NCI-H748 treated with DMSO at 0.1 percent for 48 hours (cell line): ENCODE measurements at places on chromosomes 1 and 21.

DNA sequence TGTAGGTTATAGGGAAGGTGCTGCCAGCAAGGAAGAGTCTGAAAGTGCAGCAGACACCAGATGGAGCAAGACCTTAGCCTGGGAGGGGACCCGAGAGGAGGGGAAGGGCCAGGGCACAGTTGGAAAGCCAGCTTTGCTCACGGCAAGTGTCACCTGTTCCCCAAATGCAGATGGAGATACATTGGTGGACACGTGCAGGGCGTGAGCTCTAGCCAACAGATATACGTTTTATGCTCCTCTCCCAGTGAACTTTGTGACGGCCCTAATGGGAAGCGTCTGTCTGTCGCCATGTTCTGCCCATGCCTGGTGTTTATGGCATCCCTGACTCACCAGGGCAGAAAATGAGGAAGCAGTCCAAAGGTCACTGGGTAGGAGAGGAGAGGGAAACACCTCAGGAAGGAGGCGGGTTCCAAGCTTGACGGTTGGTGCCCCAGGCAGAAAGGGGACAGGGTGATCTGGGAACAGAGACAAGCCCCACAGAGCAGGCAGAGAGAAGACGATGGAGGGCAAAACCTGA is 7.6 kb downstream of the GPA33 start:
- DNase-seq = no peak

GRCh38 chr21:18204931-18205330 is 39.7 kb upstream of the CHODL start:
- DNase-seq = no peak

DNA sequence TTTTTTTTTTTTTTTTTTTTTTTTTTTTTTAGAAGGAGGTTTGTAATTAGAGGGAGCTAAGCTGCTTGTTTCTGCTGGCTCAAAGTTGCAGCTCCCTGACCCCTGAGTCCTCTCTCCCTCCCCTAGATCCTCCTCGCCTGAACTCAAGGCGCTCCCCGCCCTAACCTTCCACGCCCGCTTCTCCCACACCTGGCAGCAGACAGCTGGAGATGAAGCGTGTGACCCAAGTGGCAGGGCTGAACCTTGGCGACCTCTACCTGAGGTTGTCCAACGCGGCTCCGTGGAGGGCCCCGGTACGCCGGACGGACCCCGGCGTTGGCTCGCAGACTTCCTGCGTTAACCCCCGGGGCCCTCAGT is 795 bp downstream of the NGF start:
- DNase-seq = peak; percentile 41

DNA sequence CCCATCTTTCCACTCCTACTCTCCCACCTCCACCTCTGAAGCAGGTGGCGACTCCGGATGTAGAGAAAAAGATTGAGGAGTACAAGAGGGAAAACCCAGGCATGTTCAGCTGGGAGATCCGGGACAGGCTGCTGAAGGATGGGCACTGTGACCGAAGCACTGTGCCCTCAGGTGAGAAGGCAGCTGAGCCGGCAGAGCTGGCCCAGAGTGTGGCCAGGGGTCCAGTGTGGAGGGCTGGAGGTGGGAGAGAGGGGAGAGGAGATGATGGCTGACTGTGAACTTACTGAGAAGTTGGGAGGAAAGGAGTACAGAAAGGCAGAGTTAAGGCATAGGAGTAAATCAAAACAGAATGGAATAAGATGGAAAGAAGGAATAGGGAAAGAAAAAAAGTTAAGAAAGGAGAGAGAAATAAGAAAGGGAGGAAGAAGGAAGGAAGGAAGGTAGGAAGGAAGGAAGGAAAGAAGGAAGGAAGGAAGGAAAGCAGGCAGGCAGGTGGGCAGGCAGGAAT is 4.5 kb downstream of the PAX7 start:
- no peak for DNase-seq

GRCh38 chr1:72969461-72969860 is 687.1 kb upstream of the NEGR1 start:
- DNase-seq = no peak

DNA sequence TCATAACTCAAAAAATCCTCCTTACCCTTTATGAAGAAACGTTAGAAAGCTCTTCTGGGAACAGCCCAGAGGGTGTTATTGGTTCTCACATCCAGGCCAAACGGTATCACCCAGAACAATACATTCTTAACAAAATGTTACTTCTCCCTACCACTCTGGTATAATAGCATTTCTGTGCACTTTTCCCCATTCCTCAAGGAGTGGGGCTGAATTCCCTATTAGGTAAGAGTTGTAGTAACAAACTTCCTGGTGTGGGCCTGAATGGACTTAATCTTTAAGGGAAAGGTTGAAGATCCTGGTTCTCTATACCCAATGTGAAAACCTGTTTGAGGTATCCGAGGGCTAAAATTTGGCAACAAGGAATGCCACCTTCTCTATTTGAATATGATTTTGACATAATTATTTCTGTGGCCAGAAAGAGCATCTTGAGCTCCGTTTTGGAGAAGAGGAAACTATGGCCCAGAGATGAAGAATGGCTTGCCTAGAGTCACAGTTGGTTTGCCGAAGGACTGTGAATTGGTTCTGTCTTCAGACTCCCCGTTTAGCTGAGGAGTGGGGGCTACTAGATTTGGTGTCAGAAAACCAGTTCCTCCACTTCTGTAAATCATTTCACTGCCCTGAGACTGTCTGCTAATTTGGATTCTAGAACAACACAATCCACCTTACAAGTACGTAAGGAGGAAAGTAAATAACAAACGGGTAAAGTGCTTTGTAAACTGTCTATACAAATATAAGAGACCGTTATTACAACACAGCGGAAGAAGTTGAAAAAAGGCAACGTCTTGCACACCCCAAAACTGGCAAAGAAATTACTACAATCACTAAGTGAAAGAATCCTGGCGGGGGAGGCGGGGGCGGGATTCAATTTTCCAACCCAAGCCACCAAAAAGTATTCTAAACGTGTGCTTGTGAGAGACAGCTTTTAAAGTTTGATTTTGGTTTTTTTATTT is 2.3 kb downstream of the ANP32E start:
- DNase-seq = peak; percentile 5

- DNase-seq = no peak
Observed at GRCh38 chr1:234096161-234096770, 191.8 kb downstream of the SLC35F3 start.

- no peak for DNase-seq
Observed at GRCh38 chr1:201900476-201900875, 11.8 kb downstream of the SHISA4 start.

DNA sequence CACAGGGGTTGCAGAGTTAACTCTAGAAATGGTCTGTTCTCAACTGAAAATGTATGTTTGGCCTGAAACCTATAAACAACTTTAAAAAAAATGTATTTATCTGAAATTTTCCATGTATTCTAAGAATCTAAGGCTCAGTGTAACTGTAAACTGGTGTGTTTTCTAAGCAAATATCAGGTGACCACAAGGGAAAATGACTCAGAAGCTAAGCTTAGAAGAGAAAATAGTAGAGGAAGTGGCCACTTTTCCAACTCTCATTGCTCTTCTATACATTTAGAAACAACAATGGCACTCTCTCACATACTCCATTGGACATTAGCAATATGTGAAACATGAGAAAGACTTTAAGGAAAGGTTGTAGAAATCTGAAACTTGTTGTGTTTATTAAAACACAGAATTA is 7.5 kb downstream of the TNFSF18 start:
- DNase-seq = no peak

DNA sequence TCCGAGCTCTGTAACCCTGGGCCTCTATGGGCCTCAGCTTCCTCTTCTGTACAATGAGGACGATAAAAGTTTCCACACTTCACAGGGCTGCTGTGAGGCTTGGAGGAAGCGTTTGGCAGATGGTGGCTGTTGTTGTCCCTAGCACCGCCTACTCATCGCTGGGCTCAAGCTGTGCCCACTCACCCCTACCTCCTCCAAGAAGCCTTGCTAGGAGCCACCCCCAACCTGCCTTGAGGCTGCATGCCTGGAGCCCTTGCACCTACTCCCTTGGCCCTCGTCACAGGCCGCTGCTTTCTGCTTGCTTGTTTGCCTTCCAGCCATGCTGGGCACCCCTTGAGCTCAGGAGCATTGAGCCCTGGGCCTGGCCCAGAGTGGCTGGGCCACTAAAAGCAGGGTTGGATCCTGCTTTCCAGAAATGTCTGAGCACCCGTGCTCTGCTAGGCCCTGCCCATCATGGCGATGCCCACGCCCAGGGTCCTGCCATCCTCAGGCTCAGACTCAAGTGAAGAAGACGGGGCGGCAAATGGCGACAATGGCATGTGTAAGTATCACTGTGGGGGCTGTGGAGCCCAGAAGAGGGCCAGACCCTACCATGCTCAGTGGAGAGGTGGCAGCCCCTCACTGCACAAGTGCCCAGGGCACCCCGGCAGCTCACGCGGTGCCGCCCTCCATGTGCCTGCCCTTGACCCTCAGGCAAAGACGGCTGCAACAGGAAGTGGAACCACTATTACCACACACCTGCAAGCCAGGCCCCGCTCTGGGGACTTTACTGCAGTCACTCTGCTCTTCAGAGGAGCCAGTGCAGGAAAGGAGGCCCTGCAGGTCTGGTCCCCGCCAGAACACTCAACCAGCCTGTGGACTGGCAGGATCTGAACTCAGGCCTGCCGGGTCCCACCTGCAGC is 9.5 kb downstream of the SH3BGRL3 start:
- DNase-seq = no peak

DNA sequence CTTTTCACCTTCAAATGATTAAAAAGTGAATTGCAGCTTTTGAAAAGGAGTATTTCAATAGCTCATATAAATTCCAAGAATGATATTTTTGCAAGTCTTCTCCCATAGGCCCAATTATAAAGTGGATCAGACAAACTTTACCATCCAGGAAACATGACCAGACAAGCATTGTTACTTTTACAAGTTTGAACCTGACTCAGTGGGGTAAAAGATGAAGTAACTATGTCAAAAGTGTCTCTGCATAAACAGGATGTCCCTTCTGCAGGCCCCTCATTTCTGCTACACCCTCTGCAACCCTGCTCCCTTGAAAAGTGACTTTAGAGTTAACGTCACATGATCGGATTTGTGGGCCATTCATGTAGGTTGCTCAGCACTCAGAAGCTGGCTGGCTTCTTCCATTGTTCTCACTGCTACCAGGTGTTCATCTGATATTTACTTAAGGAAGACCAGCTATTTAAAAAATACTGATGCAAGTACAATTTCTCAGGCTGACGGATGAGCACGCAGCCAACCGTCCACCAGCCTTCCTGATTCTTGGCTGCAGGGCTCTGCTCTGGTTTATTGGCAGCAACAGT is 32.3 kb downstream of the URB1 start:
- DNase-seq = no peak

DNA sequence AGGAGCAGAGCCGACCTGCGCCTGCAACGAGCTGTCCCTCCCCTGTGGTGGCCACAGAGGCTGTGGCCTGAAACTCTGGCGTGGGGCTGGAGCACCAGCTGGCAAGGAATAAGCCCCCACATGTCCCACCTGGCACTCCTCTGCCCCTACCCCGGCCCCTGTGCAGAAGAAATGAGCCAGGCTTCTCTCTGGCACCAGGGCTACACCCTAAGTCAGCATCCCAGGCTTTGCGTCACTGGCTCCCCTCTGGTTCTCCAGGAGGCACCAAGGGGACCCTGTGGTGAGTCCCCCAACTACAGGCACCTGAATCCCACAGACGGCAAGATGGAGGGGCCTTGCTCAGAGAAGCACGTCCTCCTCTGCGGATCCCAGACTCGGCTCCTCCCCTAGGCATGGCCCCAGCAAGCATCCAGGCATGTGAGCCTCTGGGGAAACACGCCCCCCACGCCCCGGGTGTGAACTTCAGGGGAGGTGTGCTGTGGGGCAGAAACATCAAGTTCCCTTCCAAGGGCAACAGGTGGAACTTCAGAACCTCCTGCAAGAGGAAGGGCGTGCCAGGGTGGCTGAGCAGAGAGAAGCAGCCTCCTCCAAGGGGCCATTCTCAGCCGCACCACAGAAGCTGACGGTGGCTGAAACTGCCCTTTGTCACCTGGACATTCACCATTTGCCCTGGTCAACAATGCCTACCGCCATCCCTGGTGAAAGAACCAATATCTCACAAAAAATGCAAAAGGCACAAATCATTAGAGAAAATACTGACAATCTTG is 2.9 kb downstream of the KRTAP10-7 start:
- DNase-seq = no peak
